ENCODE measurements at places on chromosomes 4 and X.

DNA sequence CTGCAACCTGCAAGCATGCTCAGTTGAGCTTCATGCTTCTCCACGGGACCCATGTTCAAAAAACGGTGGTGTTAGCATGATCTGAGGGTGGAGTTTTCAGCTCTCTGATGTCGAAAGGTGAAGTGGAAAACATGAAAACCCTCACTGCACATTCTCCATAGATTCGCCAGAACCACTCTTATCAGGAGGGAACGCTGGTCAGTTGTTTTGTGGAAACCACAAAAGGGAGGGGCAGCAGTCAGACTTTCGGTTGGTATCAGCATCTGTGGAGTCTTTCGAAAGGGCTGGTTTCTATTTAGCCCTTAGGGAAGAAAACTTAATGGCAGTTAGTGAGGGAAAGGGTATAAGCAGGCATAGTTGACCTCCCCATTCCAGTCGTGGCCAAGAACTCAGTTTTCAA, 12.6 kb downstream of the PPA2 start:
- no peak for DNase-seq

- DNase-seq: no peak
Observed at GRCh38 chr4:15398732-15399131, 29.1 kb upstream of the C1QTNF7 start.

DNA sequence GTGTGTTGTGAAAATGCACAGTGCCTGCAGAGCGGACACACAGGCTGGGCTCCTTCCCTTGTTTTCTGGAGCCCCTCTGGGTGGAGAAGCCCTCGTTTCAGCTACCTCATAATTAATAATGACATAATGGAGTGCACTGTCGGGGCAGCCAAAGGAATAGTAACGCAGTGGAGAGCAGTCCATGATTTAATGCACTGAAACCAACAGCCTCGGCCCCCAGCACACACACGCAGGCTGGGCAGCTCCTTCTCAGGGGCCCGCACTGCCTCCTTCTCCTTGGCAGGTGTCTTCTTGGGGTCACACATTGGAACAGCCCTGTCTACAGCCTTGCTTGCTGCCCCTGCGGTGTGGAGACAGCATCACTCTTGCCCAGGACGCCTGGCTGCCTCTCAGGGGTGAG, 89.2 kb downstream of the DCTD start:
- DNase-seq: no peak

- no peak for DNase-seq
Observed at GRCh38 chr4:54227256-54228055, 1.6 kb upstream of the PDGFRA start.

DNA sequence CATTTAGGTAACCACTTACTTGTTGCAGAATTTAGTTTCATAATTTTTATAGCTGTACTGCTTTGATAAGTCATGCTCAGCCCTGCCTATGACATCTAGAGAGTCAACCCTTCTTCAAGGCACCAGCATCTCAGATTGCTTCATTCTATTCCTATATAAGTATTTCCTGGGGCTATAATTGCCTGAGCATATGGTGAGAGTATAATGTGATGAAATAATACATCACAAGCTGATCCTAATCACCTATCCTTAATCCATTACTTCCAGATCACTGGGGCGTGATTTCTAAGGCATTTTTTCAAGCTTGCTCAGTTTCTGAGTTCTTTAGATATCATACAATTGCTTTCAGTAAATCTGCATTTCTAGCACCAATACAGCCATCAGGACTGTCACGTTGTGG, 200.0 kb upstream of the NPY2R start:
- no peak for DNase-seq

DNA sequence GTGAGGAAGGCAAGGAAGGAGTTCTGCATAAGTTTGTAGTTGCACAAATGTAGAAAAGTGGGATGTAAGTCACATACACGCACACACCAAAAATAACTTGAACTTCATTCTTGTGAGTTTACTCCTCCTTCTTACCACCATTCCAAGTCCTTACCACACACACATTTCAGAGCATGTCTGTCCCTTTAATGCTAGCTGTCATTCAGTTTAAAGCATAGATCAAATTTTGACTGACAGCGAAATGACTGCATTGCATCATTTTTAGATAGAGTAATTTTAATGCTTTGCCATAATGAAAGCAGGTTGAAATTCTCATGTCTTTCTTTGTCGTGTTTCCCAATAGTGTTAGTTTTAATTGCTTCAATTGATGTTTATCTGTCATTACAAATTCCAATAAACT, 629.6 kb upstream of the HTR2C start:
- DNase-seq: no peak

DNA sequence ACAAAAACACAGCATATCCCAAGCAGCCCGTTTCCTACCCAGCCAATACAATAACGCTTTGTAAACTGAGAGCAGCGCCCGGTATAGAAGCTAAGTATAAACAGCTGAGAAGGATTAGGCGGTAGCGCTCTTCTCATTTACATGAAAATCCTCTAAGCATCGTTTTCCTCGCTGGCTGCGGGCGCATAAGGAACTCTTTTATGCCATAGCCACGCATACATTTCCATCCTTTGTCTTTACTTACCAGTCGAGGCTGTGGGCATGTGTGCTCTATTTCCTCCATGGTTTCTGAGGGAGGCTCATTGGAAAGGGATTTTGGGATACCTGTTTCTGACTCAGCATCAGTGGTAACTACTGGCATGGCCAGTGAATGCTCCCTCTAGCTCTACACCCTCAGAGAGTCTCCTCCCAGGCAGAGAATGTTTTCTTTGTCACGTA, 383 bp downstream of the PCYT1B start:
- no peak for DNase-seq

DNA sequence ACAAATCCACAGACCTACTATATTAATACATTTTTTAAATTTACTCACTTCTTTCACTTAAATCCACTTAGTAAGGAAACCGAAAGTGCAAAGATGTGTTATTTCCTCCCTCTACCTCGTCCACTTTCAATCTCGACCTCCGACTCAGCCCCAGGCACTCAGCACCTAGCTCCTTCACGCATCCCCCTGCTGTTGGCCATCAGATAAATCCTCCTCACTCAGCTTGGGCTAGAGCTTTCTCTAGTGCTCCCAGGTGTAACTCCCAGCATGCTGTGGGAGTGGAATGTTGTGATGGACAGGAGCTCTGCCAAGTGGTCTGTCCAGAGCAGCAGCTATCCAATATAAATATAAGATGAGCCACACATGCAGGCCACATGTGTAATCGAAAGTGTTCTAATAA, 26.7 kb upstream of the TEC start:
- DNase-seq: no peak

DNA sequence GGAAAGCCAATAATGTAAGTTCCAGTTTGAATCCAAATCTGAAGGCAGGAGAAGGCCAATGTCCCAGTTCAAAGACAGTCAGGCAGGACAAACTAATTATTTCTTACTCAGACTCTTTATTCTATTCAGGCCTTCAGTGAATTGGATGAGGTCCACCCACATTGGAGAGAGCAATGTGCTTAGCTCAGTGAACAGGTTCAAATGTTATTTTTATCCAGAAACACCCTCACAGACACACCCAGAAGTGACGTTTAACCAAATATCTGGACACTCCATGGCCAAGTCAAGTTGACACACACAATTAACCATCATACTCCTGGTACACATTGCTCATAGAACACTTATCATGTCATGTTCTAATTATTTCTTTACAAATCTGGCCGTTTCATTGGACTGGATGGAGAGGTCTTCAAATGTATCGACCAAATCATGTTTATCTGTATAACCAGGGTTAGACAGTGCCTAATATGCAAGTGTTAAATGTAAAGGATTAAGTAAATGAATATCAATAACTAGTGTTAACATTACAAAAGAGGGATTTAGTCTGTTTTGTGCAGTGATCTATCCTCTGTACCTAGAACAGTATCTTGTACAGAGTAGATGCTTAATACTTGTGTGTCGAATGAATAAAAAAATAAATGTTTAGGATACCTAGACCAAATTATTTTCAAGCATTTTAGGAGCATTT, 27.1 kb upstream of the XK start:
- DNase-seq: no peak

DNA sequence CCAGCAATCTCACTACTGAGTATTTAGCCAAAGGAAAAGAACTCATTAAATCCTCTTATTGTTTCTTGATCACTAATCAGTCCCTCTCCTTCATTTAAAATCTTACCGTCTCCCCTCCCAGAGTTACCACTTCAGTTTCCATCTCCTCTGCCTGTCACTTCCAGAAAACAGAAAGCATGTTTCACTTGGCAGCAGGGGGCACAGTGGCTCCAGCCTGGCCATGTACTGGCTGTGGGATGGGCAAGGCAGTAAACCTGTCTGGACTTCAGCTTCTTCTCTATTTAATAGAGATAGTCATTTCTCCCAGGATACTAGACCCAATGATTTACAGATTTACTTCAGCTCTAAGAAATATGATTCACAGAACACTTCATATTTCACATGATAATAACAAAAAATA, 63.2 kb downstream of the CD40LG start:
- DNase-seq: no peak

DNA sequence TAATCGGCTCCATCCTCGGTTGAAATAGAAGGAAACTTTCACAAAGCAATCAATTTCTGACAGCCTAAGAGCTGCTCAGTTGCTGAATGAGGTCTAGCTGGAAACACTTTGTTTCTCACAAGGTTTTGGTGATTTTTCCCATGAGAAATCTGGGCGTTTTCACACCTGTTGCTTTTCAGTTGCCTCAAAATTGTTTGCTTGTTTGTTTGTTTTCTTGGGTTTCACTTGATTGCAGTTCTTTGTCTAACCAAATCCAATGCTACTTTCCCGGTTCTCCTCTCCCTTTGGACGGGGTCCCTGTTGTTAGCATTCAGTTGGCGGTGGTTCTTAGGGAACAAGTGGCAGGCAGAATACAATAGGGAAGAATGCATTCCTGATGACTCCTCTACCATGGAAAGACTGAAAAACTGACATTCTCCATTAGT, 135.5 kb downstream of the PALLD start:
- no peak for DNase-seq

GRCh38 chr4:147582386-147583060, 34.7 kb upstream of the TMEM184C start:
- no peak for DNase-seq

- DNase-seq: no peak
Observed at GRCh38 chr4:13966231-13967195, 339.0 kb upstream of the BOD1L1 start.

- no peak for DNase-seq
Observed at GRCh38 chrX:17485391-17485790, 110.4 kb downstream of the NHS start.

GRCh38 chr4:26088433-26088928, 174.5 kb downstream of the SMIM20 start:
- DNase-seq: no peak

- DNase-seq: peak; percentile 41
Observed at GRCh38 chr4:40149960-40150385, 46.9 kb upstream of the RHOH start.

DNA sequence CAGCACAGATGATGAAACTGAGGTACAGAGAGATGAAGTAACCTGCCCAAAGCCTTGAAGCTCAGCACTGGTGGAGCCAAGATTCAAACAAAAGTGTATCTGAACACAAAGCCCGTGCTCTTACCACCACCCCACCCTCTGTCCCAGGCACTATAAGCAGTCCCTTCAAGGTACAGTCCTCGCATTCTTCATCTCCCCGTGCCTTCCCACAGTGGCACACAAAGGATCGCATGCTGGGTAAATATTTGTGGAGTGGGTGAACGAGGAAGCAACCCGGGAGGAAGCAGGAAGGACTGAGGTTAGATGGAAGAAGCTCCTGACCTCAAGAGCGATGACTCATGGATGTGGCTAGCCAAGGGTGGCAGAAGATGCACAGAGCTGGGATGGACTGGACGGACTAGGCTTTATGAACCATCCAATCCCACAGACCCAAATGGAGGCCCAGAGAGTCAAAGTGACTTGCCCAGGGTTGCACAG, 18.4 kb downstream of the IQSEC2 start:
- no peak for DNase-seq

DNA sequence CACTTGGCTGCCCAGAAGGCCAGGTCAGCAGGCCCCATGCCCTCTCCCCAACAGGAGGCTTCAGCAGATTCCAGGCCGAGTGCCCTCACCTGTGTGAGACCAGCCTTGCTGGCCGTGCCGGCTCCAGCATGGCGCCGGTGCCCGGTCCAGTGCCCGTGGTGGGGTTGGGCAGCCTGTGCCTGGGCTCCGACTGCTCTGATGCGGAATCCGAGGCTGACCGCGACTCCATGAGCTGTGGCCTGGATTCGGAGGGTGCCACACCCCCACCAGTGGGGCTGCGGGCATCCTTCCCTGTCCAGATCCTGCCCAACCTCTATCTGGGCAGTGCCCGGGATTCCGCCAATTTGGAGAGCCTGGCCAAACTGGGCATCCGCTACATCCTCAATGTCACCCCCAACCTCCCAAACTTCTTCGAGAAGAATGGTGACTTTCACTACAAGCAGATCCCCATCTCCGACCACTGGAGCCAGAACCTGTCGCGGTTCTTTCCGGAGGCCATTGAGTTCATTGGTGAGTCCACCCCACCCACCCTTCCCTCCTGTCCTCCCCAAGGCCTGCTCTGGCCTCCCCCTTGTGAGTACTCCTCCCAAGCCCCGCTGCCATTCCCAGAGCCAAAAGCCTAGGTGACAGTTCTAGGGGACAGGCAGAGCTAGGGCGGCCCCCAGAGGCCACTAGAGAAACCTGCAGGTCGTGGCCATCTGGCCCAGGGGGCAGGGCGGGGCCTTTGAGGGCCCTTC, 2.3 kb downstream of the DUSP9 start:
- DNase-seq: peak; percentile 63

DNA sequence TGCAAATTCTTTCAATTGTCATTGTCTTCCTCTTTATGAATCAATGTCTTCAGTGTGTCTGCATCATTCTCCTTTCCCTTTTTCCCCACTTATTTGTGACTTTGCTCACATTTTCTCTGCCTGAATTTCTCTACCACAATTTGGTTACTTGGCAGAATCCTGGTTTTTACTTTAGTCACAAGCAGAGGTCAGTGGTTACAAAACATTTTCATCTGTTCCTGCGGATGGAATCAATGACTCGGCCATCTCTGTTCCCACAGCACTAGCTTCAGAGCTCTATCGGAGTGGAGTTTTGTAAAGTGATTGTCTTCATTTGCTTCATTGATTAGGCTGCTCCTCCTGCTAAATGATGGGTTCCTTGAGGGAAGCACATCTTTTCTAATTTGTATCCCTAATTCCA, 501.3 kb upstream of the AADAT start:
- no peak for DNase-seq

- no peak for DNase-seq
Observed at GRCh38 chrX:128436397-128437103, 384.3 kb upstream of the ACTRT1 start.

- DNase-seq: no peak
Observed at GRCh38 chrX:56068274-56068758, 163.8 kb upstream of the KLF8 start.

GRCh38 chr4:98728433-98728832, 70.0 kb upstream of the TSPAN5 start:
- peak; percentile 22 for DNase-seq

DNA sequence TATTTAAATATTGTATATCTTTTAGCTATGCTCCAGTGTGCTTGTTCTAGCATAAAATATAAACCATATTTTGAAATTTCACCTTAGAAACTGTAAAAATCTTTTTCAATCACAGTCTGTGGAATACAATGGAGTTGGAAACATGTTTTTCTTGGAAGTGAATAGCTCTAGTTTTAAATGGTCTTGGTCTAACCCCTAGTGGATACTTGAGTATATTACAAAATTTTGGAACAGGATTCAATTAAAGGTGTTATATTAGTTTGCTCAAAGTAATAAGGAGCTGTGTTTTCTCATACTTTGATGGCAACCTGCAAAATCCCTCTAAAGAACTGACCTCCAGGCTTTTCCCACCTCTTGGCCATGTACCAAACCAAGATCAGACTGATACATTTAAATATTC, 48.2 kb downstream of the STK26 start:
- no peak for DNase-seq
